ENCODE measurements at places on chromosomes 2 and 18.
A peak's percentile ranks its signal among the peaks of the same experiment; 100 is the strongest.

DNA sequence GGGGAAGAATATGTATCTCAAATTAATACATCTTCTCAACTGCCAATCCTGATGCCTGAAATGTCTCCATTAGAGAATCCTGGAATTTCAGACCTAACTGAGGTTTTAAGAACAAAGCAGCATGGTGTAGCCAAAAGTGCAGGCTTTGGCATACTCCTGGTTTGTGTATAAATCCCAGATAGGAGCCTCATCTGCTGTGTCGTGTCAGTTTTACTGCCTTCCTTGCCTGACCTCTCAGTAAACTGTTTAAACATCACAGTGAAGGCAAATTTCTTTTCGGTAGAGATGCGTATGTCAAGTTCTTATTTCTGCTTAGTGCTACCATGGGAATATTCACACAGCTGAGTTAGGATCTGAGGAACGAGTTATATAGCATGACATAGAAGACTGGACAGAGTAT lies 7.3 kb downstream of the SCG2 start:
- DNase-seq = no peak

DNA sequence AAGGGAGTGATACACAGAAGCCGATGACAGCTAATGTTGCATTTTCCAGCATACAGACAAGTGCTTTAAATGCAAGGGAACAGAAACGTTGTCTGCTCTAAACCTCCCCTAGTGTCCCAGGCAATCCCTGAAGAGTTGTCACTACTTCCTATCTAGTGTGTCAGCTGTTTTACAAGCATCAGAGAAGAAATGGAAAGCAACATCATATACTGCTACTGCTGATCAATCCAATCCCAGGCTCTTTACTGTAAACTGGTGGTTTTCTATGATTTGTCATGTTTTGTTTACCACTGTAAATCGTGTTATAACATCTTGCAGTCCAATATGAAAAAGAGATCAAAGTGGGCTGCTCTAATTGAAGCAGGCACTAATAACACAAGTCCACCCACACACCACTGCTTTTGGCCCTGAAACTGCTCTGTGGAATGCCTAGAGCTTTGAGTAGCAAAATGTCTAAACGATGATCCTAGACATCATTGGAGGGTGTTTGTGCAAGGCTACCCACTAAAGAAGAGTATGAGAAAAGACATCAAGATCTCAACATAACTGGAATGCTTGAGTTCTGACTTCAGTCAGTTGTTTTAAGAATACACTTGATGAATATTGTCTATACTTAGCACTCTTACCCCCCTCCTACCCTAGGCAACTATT lies 18.1 kb upstream of the ROCK1 start:
- DNase-seq = no peak

DNA sequence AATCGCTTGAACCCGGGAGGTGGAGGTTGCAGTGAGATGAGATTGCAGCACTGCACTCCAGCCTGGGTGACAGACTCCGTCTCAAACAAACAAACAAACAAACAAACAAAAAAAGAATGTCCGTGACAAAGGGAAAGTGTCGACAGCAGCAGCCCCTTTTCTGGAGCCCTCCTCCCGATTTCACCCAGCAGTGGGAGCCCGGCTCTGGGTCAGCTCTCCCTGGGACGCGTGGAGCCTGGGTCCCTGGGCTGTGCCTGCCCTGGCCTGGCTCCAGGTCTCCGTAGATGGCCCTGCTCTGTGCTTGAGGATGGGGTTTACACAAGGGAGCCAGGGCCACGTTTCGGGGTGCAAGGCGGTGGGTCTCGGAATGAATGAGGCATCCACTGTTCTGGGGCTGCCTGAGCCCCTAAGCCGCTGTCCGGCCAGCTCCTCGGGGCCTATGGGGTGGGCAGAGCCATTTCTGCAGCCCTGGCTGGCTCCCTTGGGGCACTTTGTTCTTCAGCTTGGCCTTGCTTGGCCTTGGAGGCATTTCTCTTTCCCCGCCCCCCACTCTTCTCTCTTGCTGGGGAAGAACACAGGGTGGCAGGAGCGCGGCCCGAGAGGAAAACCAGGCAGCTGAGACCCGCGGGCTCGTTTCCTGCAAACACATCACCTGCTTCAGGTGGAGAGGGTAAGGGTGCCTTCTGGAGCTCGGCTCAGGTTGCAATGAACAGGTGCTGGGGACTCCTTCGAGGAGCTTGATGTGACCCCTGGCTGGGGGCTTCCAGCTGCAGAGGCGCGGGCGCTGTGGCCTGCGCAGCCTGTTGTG lies 29.1 kb downstream of the RTP5 start:
- DNase-seq = peak; percentile 28

DNA sequence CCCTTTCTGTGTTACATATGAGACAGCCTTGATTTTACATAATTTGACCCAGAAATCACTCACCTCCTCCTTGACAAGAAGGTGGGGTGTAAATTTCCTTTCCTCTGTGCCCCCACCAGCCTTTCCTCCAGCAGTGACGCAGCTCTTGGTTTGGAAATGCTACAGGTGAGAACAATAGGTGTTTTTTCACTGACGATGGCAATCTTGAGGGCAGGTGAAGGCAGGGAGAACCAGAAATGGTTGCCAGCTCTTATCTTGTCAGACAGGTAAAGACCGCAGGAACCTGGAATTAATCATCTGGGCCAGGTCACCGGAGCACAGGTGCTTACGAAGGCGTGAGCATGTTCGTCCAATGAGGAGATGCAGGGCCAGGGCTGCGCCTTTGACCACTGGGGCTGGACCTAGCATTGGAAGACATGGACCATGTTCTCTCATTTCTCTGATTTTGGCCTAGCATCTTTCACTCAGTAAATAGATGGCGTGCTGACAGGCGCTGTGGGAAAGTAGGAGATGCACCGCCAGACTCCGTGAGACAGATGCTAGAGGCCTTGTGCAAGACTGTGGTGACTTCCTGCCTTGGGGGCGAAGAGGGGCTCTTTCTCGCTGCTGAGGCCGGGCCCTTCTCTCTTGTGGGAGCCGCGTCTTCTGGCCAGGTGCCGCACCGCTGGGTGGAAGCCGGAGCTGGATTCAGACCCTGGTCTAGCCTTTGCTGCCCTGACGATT lies 4.0 kb downstream of the CIDEA start:
- no peak for DNase-seq

DNA sequence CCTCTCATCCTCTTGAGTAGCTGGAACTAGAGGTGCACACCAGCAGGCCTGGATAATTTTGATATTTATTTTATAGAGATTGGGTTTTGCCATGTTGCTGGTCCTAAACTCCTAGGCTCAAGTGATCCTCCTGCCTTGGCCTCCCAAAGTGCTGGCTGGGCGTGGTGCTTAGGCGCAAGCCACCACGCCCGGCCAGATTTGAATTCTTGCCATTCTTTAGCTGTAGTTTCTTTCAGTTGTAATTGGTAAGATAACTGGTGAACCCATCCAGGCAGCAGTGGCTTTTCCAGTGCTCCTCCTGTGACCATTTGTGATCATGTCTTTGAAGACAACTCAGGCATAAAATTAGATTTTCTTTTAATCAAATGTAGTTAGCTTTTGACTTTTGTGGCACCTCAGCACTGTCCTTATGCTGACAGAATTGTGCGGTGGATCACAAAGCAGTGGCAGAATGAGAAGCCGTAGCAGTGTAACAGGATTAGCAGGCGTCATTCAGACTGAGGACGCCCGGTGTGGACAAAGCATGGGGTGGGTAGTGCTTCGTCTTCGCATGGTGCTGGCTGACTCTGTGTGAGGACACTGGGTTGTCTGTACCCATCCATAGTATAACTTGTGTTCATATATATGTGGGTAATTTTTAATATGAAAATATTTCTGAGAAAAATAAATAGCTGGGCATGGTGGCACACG lies 30.0 kb upstream of the TOGARAM2 start:
- DNase-seq = no peak

Measured in H9 (cell line).